ENCODE measurements at places on chromosomes 13 and 19.

- no peak for DNase-seq
Measured at GRCh38 chr13:98517576-98518310, 59.2 kb downstream of the STK24 start.

- DNase-seq = no peak
Measured at GRCh38 chr13:50126993-50127725, 111.9 kb downstream of the KCNRG start.

- no peak for DNase-seq
Measured at GRCh38 chr13:66807251-66807650, 422.9 kb downstream of the PCDH9 start.

- no peak for DNase-seq
Measured at GRCh38 chr13:41394166-41394565, 63.2 kb upstream of the RGCC start.

GRCh38 chr13:38358684-38359083, 9.0 kb downstream of the UFM1 start:
- DNase-seq = no peak

DNA sequence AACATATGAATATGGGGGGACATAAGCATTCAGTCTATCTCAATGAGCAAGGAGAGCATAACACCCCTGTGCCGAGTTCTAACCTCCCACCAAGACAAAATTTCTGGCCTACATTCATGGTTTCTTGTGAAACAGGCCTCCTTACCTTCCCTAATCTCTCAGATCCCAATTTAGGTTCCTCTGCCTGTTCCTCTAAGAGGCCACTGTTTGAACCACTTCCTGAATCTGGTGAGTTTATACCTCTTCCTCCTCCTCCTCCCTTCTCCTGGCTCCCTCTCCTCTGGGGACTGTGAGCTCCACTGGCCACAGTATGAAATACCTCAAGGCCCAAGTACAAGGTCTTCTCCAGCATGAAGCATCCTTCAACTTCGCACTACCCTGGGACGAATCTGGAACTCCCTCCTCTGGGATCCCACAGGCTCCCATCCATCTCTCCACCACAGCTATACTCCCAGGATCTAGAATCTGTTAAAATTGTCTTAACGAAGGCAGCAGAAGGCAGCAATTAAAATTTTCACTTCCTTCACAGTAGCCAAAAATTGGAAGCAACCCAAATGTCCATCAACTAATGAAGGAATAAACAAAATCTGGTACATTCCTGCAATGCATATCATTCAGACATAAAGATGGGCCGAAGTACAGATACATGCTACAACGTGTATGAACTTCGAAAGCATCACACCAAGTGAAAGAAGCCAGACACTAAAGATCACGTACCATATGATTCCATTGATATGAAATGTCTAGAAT, 7.8 kb upstream of the SIGLECL1 start:
- DNase-seq = no peak

DNA sequence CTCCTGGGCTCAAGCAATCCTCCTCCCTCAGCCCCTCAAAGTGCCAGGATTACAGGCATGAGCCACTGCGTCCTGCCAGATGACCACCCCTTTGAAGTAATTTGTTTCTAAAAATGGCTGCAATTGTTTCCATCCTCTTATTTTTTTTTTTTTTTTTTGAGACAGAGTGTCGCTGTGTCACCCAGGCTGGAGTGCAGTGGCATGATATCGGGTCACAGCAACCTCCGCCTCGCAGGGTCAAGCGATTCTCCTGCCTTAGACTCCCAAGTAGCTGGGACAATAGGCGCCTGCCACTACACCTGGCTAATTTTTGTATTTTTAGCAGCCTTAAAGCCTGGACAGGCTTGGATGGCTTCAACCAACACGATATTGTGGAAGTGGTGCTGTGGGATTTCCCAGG, 22.3 kb upstream of the DPP9 start:
- no peak for DNase-seq

GRCh38 chr19:40673397-40673796, 17.1 kb downstream of the NUMBL start:
- no peak for DNase-seq

DNA sequence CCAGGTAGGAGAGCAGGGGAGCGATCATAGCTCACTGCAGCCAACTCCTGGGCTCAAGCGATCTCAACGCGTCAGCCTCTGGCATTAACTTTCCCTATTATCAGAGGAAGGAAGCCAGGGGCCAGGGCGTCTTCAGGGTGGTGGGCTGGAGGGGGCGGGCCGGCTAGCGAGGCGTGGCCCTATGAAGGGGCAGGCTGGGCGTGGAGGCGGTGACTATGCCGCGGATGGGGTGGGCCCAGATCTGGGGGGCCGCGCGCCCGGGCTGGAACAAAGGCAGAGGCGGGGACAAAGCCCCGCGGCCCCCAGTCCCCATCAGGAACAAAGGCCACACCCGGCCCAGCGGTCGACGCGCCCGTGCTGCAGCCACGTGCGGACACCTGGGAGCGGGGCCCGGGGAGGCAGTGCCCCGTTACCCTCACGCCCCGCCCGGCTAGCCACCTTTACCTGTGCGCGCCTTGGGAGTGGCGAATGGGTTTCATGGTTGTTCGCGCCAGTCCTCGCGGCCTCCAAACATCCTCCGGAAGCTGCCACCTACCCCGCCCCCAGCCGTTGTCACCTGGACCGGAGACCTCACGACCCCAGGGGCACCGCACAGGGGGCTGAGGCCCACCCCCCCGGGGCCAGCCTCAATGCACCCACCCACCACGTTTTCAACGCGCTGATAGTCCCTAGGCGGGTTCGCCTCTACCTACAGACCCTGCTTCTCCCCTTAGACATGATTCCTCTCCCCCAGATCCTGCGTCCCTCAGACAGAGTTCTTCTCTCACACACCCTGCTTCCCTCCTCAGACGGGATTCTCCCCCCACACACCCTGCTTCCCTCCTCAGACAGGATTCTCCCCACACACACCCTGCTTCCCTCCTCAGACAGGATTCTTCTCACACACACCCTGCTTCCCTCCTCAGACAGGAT, 5.4 kb upstream of the TRIM28 start:
- DNase-seq = no peak

- DNase-seq = no peak
Measured at GRCh38 chr19:49894879-49895565, 1.7 kb downstream of the IL4I1 start.

- peak; percentile 77 for DNase-seq
Measured at GRCh38 chr19:10580979-10581631, 6.0 kb downstream of the AP1M2 start.

GRCh38 chr13:48158290-48158689, 63.4 kb upstream of the MED4 start:
- DNase-seq = no peak

- no peak for DNase-seq
Measured at GRCh38 chr19:6223461-6224307, 56.1 kb downstream of the MLLT1 start.

DNA sequence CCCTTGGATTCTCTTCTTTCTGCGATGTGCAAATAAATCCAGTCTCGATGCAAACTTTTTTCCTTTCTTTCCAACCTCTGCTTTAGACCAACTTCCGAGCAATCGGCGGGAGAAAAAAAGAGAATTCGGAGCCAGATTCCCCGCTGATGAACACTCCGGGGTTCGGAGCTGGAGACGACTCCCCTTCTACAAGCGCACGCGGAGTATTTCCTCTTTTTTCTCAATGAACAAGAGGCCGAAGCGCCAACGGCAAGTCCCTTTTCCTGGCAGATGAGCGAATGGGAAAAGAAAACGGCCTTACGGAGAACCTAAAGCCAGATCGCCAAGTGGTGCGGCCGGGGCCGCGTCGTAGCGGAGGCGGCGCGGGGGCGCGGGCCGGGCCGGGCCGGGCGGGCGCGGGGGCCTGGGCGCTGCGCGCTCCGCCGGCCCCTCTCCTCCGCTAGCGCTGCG, 250 bp downstream of the SPRY2 start:
- DNase-seq = no peak

DNA sequence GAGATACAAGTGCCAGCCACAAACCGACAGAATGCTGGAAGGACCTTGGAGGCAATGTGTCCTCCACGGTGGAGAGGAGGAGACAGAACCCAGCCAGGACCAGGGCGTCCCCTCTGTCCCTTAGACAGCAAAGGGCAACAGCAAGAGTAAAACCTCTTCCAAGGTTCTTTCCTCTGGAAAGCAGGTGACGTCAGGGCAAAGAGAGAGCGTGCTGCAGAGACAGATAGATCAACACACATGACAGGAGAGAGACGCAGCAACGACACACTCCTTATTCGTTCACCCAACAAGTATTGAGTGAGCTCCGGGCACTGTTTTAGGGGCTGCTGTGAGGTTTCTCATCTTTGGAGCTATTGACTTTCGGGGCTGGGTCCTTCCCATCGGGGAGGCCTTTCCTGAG, 1.3 kb upstream of the GALP start:
- no peak for DNase-seq

GRCh38 chr19:21824679-21825078, 11.3 kb downstream of the ZNF43 start:
- DNase-seq = no peak

DNA sequence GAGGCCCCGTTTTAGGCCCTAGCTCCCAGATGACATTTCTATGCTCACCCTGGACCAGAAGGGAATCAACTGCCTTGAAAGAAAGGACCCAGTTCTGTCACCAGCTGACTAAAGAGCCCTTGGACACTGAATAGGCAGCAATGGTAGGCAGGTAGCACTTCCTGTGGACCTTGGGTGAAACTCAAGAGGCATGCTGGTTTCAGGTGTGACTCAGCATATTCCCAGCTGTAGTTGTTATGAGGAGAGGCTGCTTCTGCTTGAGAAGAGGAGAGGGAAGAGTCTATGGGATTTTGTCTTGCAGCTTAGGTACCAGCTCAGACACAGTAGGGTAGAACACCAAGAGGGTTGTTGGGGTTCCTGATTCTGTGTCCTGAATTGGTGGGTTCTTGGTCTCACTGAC, 37.9 kb upstream of the HTR2A start:
- no peak for DNase-seq

DNA sequence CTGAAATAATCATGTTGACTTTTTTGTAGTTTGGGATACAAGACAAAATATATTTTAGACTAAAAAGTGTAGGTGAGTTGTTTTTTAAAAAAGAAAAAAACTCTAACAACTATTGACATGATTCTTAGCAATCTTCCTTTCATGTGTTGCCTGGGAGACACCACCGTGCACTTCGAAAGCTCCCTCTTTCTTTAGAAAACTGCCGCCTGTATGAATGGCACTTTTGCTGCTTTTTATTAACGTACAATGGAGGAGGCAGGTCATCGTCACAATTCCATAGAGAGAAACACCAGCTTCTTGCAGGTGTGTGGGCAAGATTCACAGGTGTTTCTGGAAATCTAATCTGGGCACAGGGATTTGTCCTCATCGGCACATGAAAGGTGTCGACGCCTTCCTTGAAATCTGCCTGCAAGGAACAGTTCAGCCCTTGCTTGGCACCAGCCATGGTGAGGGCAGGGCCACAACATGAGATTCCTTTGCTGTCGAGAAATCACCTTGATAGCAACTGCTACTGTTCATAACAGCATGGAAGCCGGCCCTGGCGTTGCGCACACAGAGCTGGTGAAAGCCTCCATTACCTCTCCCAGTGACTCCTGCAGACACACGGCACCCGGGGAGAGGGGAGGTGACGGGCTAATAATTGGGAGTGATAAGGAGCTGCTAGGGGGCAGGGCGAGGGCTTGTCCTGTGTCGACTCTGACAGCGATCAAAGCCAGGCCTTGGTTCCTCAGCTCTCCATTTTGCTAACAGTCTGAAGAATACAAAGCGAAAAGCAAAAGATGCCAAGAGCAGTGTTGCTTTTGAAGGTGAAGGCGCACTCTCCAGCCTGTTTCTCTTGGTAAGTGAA, 66.5 kb downstream of the EFNB2 start:
- no peak for DNase-seq

- no peak for DNase-seq
Measured at GRCh38 chr19:10553087-10553667, 9.5 kb downstream of the ATG4D start.

GRCh38 chr13:20908714-20909497, 6.4 kb upstream of the XPO4 start:
- DNase-seq = no peak

GRCh38 chr13:84132491-84132890, 250.2 kb upstream of the SLITRK1 start:
- no peak for DNase-seq

- no peak for DNase-seq
Measured at GRCh38 chr19:51091895-51092873, 9.5 kb upstream of the KLK14 start.

DNA sequence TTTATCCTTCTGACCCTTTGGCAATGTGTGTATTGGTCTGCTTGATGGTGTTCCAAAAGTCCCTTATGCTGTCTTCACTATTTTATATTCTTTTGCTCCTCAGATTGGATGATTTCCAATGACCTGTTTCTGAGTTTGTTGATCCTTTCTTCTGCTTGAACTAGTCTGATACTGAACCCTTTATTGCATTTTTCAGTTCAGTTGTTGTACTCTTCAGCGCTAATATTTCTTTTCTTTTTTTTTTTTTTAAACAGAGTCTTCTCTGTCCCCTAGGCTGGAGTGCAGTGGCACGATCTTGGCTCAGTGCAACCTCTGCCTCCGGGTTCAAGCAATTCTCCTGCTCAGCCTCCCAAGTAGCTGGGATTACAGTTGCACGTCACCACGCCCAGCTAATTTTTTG, 12.6 kb upstream of the ZNF566 start:
- no peak for DNase-seq

Data from stromal cell of bone marrow (primary cell).